ENCODE measurements at places on chromosomes 3 and 15.

DNA sequence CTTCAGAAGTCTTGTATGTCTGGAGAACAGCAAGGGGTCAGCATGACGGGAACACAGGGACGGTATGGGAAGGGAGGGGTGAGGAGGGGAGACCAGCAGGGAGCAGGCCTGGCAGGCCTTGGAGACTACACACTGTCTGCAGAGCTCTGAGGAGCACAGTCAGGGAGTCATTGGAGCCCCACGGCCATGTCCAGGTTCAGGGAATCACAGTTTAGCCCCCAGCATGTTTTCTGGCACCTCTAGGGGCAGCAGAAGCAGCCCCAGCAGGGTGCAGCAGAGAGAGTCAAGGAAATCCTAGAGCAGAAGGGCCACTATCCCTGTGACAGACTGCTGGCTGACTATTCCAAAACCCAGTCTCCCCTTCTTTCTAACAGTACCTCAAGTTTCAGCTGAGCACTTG is 3.2 kb downstream of the LAMP3 start:
- DNase-seq, result no peak

DNA sequence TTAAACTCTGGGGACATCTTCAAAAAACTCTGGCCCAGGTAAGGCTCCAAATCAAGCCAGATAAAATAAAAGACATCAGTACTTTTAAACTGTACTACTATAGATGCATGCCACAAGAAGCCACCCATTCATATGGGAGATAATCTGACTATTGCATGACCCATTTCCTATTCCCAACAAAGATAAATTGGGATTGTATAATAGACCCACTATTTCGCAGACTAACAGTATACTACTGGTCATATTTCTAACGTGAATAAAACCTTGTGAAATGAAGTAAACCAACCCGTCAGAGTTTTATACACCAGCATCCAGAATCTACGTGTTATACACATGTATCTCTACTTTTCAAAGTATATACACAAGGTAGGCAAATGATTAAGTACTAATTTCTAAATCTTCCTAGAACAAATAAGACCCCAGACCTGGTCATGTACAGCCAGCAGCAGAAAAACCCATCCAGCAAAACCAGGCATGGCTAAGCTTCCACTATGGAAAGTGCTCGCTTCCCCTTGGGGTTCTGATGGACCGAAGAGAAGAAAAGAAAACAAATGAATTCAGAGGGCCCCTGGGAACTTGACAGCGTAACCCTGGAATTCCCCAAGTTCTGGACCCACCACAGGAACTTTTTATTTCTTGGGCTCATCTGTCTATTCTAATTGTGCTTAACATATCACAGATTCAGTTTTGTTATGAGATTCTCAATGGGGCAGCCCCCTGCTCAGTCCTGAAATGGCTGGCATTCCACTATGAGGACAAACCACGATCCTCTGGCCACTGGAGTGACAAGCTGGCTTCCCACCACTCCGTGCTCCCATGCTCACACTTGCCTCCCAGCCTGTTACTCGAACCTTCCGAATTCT is 69.1 kb downstream of the MB21D2 start:
- DNase-seq, result no peak

DNA sequence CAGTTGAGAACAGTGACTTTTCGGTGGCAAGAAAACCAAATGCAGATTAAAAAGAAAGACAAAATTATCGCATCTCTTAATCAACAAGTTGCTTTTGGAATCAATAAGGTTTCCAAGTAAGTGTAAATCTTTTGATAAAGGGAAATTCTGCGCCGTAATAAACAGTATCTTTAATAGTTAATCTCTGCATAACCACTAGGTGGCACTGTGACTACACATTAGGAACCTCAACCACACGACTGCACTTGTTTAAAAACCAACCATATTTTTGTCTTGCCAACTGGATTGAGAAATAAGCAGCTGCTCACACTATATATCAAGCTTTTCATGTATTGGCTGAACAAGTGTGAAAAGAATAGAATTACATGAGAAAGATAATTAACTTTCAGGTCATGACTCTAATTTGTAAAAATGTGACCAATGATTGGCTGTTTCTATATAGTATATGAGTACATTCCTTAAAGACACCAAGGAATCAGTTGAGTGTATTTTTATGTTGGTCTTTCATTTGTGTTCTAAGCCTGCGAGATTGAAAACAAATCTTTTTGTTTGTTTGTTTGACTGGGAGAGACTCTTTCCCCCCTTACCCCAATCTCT is 72.7 kb downstream of the DZIP3 start:
- no peak for DNase-seq

DNA sequence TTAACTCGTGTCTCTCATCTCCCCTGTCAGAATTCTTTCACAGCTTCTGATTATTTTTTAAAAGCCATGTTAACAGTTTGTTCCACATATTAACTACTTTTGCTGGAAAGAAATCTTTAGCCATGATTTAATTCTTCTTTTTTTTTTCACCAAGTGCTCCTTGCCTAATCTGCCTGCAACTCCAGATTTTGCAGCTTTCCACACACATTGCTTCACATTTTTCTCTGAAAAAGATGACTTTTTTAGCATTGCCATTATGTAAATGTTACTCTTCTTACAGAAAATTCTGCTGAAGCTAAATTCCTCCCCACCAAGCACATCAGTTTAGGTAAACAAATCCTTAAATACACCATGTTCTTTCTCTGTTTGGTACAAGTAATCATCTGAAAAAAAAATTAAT is 23.4 kb upstream of the PPARG start:
- DNase-seq, result no peak

DNA sequence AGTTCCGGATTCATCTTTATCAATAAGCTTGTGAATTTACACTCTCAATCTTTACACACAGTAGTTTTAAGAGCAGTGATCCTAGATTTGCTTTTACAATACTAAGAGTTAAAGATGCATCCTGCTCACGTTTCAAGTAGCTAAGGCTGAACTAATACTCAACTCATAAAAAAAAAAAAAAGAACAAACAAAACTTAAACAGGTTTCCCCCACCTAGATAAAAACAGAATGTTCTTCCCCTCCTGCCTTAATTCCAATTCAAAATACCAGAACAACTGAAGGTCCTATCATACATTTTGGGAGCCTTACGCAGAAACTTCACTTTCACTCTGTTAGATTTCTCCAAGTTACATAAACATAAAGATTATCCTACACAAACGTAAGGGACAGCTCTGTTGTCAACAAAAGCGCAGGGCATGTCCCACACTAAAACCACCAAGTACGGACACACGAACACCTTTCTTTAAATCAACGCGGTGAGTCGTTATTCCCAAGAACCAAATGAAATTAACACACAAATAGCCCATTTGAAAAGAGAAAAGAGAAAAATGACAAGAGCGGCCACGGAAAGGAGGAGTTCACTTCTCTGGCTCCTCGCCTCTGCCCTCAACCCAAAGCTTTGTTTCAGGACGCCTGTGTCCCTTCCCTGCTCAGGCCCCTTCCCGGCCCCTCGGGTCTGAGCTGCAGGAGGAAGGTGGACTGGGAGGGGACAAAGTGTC is 941 bp downstream of the CBLB start:
- no peak for DNase-seq

Data from C1 segment of cervical spinal cord (tissue), 14 donors.